ENCODE measurements at places on chromosomes 2 and 18. TPM values are rescaled to one million over a fixed set of nuclear protein-coding genes. Genes with fewer than 3 reads are reported as not detected.

DNA sequence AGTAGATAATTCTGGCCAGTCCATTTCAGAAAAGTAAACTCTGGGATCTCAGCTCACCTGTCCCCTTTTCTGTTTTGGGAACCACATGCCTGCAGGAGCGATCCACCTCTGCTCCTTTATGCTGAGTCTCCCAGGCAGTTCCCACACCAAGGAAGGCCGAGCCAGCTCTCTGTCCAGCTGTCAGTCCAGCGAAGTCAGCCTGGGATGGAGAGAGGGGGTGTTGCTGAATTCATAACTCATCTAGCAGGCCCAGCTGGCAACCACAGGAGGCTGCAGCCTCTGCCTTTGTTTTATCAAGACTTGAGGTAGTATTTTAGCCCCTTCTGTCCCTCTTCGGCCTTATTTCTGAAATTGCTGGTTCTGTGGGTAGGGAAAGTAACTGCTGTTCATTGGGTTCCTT lies 209.9 kb downstream of the ARL4C start:
- H3K27me3 ChIP-seq = no peaks in the 10 kb centered on the region
- H3K36me3 ChIP-seq = no peaks in the 10 kb centered on the region
- no peak overlapping the region for H3K27ac ChIP-seq
- peaks cover 8% of the 10 kb centered on the region for H3K4me1 ChIP-seq
- H3K4me3 ChIP-seq = no peak overlapping the region

- H3K4me3 ChIP-seq = no peak overlapping the region
- DNase-seq = no peak
- no peaks in the 10 kb centered on the region for H3K4me1 ChIP-seq
- H3K36me3 ChIP-seq = no peaks in the 10 kb centered on the region
- H3K27ac ChIP-seq = no peak overlapping the region
These were observed 517.8 kb upstream of the DSEL start for GRCh38 chr18:68034296-68034695.

GRCh38 chr18:78878335-78878734 lies 101.3 kb upstream of the SALL3 start:
- no peaks in the 10 kb centered on the region for H3K27me3 ChIP-seq
- no peak overlapping the region for H3K4me3 ChIP-seq
- H3K36me3 ChIP-seq = no peaks in the 10 kb centered on the region

DNA sequence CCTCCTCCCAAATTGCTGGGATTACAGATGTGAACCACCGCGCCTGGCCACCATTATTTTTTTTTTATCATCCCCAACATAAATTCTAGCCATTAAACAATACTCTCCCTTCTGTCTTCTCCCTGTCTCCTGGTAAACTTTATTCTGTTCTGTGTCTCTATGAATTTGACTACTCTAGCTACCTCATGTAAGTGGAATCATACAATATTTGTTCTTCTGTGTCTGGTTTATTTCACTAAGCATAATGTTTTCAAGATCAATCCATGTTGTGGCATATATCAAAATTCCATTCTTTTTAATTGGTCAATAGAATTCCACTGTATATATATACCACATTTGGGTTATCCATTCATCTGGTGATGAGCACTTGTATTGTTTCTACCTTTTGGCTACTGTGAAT lies 71.6 kb downstream of the MCFD2 start:
- peaks cover 24% of the 10 kb centered on the region for H3K4me1 ChIP-seq
- no peak overlapping the region for H3K4me3 ChIP-seq
- H3K27ac ChIP-seq = no peak overlapping the region
- H3K27me3 ChIP-seq = no peaks in the 10 kb centered on the region

Gene ZNF804A
- 0.13 TPM for total RNA-seq

Gene MYO1B
- 78.2 TPM for total RNA-seq

Gene SLC8A1
- 25.5 TPM for total RNA-seq

Gene ST8SIA5
- 0.32 TPM for total RNA-seq

Gene CFAP65
- 1.6 TPM for total RNA-seq

All from colonic mucosa (tissue), 4 donors.